DMS 273 treated with DMSO at 0.1 percent for 48 hours (cell line): ENCODE measurements at places on chromosomes 16 and 17.

DNA sequence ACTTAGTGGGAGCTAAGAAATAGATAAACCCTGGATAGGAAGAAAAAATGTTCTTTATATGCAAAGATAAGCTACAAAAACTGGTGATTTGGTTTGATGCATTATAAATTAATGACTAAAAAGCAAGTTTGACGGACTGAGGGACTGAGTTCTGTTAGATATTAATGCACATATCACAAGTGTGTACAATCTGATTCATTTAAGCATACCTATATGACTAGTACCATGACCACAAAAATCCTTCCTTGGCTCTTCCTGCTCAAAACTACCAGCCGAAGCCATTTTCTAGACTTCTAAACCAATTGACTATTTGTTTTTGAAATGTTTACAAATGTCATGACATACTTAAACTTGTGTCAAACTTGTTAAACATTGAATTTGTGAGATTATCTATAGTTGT, 374.5 kb upstream of the MON1B start:
- no peak for DNase-seq

DNA sequence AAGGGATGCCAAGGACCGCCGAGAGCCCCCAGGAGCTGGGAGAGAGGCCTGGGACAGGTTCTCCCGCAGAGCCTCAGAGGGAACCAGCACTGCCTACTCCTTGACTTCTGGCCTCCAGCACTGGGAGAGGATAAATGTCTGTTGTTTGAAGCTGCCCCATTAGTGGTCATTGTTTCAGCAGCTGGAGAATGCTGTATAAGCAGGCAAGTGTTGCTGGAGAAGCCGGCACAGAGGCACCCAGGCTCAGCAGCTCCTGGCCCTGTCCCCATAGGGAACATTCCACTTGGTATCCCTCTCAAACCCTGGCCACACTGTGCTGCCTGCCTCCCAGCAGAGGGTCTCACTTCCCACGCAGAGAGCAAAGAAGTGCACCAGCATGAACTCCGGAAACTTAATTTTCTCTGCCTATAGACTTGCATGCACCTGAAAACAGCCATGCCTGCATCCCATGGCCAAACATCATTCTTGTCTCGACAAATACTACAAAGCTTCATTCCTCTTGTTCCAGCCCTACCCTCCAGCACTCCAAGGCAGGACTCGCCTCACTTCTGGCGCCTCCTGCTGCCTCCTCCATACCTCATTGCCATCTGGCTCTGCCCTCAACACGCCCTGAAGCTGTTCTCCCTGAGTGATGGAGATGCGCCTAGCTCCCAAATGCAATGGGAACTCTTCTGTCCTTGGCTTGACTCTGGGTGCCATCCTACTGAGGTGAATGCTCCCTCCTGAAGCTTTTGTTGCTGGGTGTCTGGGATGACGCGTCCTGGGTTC, 88.1 kb downstream of the DNAH17 start:
- peak; percentile 1 for DNase-seq

DNA sequence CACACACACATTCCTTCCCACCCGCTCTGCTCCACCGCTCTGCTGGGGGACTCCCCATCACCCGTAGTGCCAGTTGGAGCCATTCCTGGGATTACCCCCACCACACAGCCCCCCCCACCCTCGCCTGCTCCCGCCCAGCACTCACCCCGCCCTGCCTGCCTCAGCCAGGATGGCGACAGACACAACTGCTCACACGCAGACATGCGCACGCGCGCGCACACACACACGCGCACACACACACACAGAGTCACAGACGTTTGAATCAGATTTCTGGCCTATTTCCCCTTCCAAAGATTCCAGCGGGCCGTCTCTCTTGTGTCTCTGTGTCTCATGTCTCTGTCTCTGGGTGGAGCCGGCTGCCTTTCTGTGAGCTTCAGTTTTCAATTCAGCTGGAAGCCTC, 4.4 kb downstream of the CACNA1G start:
- no peak for DNase-seq

GRCh38 chr16:23523876-23524385, 13.6 kb upstream of the GGA2 start:
- DNase-seq, result no peak

DNA sequence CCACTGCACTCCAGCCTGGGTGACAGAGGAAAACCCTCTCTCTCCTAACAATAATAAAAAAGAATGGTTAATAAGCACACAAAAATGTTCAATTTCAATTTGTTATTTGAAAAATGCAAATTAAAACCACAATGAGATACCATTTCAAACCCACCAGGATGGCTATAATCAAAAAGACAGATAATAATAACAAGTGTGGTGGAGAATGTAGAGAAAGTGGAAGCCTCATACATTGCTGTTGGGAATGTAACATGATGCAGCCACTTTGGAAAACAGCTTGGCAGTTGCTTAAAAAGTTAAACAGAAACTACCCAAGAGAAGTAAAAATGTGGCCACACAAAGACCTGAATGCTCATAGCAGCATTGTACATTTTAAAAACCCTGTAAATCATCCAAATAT, 51.8 kb upstream of the MAP3K14 start:
- DNase-seq, result no peak

DNA sequence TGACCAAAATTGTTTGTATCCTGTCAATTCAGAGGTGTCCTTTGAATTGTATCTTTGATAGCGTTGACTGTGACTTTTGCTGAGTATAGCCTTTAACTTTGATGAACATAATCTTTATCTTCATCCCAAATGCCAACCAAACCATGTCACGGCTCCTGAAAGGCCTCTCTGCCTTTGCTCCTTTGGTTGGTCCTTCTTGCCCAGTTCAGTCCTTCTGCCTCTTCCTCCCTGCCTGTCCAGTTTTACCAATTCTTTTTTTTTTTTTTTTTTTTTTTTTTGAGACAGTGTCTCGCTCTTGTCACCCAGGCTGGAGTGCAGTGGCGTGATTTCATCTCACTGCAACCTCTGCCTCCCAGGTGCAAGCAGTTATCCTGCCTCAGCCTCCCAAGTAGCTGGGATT, 12.9 kb upstream of the VPS4A start:
- no peak for DNase-seq

DNA sequence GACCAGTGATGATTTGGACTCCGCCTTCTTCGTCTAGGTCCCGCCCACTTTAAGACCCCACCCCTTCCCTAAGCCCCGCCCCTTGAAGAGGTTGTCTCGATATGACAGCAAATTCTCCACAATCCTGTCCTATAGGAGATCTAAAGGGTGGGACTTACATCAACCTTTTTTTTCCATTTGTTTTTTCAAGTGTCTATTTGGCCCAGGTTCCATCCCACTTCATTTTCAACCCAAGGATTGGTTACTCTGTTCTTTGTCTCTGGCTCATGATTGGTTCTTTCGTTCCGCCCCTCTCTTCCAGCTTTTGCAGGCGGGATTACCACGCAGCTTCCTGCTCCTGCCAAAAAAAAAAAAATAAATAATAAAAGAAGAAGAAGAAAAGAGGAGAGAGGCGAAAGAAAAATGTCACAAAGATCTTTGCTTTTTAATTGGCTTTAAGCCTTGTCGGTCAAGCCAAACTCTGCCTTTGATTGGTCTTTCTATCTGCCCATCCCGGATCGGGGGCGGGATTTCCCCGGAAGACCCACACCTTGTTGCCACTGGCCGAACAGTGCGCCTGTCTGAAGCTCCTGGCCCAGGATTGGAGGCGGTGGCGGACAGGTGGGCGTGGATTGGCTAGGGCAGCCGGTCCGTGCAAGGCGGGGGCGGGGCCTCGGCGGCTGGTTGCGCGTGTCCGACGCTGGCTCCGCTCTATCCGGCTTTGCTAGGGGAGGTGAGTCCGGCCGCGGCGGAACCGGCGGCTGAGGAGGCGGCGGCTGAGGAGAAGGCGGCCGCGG, 1.2 kb upstream of the NLK start:
- peak; percentile 100 for DNase-seq

DNA sequence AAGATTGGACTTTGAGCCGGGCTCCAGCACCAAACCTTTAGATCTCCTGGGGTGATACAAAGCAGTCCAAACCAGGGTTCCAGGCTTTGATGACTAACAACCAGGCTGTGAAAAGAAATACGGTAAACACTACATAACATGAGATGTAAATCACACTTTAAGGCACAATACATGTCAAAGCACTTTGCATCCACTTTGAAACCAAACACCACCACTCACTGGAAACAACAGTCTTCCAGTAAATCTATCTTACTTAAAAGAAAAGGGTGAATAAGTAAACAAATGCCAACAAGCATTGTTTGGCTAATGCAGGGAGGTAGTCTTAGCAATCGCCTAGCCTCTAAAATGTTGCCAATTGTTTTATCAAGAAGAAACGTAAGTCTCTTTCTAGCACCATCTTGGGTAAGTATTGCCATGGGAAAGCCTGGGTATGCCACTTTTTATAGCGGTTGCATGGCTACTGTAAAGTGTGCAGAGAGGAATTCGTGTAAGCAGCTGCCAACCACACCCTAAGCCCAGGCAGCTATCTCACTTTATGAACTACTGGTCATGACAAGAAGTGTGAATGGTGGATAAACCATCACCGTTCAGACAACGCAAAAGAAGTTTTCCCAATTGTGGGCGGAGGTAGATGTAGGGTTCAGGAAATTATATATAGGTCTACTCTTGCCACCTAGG, 267.4 kb upstream of the PSMD7 start:
- DNase-seq, result no peak

DNA sequence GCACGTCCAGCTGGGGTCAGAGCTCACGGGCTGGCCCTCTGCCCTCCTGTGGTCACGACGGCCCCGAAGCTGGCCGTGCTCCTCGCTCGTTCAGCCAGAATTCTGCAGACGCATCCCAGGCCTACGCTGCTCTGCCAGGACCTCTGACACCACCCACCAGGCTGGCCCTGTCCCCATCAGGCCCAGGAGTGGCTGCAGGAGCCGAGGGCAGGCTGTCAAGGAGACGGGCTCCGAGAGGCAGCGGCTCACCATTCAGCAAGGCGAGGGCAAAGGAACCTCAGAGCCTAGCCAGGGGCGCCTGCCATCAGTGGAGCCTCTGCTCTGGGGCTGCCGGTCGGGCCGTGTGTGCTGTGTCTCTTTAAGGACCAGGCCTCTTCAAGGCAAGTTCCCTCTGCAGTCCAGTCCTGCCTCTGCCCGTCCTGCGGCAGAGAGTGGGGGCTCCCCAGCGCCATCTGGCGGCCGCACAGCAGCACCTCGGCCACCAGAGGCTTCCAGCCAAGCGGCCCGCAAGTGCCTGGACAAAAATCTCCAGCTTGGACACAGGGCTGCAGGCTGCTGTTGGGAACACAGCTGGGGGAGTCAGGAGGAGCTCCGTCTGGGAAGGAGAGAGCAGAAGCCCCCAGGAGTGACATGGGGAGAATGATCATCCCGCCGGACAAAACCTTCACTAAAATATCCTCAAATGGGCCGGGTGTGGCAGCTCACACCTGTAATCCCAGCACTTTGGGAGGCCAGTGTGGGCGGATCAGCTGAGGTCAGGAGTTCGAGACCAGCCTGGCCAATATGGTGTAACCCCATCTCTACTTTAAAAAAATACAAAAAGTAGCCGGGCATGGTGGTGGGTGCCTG, 7.4 kb upstream of the ABR start:
- DNase-seq, result peak; percentile 27

DNA sequence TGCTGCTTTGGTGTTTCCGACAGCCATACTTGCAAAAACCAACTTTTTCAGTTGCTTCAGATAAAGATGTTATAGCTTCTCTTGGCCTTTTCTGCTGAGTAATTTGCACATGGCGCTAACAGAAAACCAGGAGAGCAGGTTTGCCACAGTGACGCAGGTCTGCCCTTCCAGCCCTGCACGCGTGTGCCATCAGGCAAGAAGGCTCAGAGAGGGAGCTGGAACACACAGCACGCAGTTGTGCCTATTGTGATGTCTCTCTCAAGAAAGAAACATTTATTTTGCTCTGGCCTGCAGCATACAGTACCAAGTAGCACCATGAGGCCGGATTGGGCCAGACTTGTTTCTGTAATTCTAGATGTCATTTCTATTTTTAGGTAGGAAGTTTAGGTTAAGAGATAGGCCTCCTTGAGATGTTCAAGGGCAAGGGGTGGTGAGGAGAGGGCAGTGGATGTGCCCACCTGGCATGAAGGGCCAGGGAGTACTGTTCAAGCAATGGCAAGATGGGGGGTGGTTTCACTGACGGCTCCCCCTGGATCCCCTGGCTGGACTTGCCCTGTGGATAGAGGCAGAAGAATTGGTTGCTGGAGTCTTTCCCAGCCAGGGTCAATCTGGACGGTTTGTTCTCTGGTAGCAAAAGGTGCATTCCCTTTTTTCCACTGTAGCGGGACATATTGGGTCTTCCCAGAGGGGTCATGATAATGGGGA, 1.9 kb downstream of the CBX2 start:
- no peak for DNase-seq

- DNase-seq, result no peak
Measured at GRCh38 chr17:75844530-75845057, 390 bp upstream of the UNC13D start.

- DNase-seq, result peak; percentile 19
Measured at GRCh38 chr17:7308625-7309433, 1.4 kb downstream of the EIF5A start.

GRCh38 chr17:81991684-81992305, 14.4 kb downstream of the ASPSCR1 start:
- peak; percentile 47 for DNase-seq

GRCh38 chr16:21987498-21987897, 13.4 kb downstream of the PDZD9 start:
- DNase-seq, result no peak
